ENCODE measurements at places on chromosomes 12 and 14.

DNA sequence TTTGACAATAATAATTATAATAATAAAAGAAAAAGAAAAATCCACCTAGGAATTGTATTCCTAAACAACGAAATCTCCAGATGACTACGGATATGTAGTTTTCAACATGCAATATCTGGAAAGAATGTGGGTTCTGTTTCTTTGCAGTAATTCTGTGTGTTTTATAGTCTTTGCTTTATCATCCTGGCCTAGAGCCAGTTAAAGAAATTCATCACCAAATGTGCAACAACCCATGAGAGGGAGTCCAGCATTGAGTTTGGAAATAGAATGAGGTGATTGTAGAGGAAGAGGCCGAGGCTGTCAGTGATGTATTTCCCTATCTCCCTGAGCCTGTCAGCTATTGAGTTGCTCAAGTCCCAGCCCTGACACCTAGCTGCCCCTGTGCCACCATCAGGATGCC, 200.5 kb upstream of the DCN start:
- no peaks in the 10 kb centered on the region for H3K27me3 ChIP-seq
- no peak overlapping the region for H3K4me3 ChIP-seq
- no peak overlapping the region for H3K27ac ChIP-seq
- no peaks in the 10 kb centered on the region for H3K4me1 ChIP-seq

GRCh38 chr12:55320201-55320600, 6.1 kb downstream of the OR6C1 start:
- no peak for DNase-seq
- no peaks in the 10 kb centered on the region for H3K4me1 ChIP-seq
- no peak overlapping the region for H3K27ac ChIP-seq
- H3K36me3 ChIP-seq = no peaks in the 10 kb centered on the region
- peaks cover 5% of the 10 kb centered on the region for H3K27me3 ChIP-seq
- H3K4me3 ChIP-seq = no peak overlapping the region

GRCh38 chr12:122474324-122474716, 26.4 kb downstream of the ZCCHC8 start:
- no peak for DNase-seq
- H3K4me1 ChIP-seq = no peaks in the 10 kb centered on the region
- peaks cover 71% of the 10 kb centered on the region for H3K36me3 ChIP-seq

DNA sequence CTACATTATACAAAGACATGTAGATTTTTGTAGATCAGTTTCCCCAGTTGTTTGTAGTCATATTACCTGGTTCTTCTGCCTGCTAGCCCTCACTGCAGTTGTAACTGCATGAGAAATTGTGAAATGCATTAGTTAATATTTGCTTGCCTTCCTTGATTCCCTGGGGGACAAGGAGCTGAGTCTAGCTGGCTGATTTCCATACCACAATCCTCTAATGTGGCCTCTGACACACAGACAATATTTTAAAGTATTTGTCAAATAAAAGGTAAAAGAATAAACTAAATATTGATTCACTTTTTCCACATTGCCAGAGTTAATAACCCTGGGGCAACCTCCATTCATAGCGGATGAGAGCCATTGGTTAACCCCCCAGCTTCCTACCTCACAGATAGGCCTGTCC, 128.8 kb upstream of the TMEM132C start:
- DNase-seq = no peak
- no peak overlapping the region for H3K27ac ChIP-seq
- H3K27me3 ChIP-seq = no peaks in the 10 kb centered on the region
- H3K4me1 ChIP-seq = no peaks in the 10 kb centered on the region
- no peaks in the 10 kb centered on the region for H3K36me3 ChIP-seq

- no peak overlapping the region for H3K4me3 ChIP-seq
- DNase-seq = no peak
- H3K27ac ChIP-seq = no peak overlapping the region
- H3K4me1 ChIP-seq = no peaks in the 10 kb centered on the region
- no peaks in the 10 kb centered on the region for H3K27me3 ChIP-seq
Observed at GRCh38 chr14:102249041-102249440, 55.9 kb downstream of the MOK start.
